ENCODE measurements at places on chromosomes 5 and 9. TPM values are rescaled to one million over a fixed set of nuclear protein-coding genes. Genes with fewer than 3 reads are reported as not detected.

Gene CAMLG
- polyA plus RNA-seq, result 47.0 TPM

DNA sequence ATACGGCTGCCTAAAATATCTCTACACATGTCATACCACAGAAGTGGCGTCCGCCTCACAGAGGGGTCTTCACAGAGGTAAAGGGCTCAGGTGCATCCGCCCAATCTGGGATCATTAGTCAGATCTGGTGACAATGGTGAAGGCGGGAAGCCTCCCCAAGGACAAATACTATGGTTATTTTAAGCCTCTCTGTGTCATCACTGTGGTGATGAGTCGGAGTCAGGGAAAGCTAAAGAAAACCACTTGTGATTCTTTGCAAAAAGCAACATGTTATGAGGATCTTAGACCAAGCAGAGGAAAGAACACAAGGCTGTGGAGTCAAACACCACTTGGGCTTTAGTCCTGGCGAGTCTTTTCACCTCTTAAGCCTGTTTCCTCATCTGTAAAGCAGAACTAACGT, 190.4 kb downstream of the DRD1 start:
- DNase-seq, result no peak

DNA sequence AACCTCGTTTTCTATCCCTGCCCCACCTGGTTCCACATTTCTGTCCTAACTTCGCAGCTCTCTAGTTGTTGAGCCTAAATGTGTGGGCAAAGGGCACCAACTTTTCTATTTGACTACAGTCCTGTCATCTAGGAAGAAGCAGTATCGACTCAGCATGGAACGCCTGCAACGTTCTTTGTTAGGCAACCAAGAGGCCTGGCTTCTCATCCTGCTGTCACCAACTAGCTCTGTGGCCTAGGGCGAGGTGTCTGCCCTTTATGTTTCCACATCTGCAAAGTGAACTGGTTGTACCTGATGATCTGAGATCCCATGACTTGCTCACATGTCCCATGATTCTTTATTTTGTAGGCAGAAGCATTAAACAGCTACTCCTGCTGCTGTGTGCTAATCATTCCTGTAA, 248.9 kb downstream of the ADAMTSL1 start:
- DNase-seq, result no peak

DNA sequence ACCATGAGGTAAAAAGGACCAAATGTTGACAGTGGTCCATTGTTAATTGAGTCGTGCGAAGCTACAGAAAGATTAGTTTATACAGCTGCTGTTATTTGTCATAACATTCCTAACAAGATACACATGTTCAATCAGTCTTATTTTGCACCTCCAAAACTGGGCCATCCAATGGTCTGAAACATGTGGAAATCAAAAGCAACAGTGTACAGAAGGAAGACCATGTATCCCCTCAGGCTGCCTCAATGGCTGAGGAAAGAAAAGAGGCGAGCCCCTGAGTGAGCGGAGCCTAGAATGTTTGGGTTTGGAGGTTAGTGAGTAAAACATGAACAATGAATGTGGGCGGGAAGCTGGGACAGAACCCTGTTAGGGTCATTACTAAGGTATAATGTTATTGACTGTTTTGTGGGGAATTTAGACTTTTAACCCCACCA, 35.6 kb downstream of the NFIB start:
- no peak for DNase-seq

- DNase-seq, result no peak
Measured at GRCh38 chr5:181044662-181045305, 4.7 kb downstream of the BTNL9 start.

- peak; percentile 24 for DNase-seq
Measured at GRCh38 chr5:179122411-179123108, 62.4 kb downstream of the ZNF354C start.

- DNase-seq, result no peak
Measured at GRCh38 chr9:113882636-113883164, 6.6 kb downstream of the ZNF618 start.

- no peak for DNase-seq
Measured at GRCh38 chr9:72173080-72173479, 23.8 kb downstream of the GDA start.
